ENCODE measurements at places on chromosomes 7 and 10. TPM values are rescaled to one million over a fixed set of nuclear protein-coding genes. Genes with fewer than 3 reads are reported as not detected.

DNA sequence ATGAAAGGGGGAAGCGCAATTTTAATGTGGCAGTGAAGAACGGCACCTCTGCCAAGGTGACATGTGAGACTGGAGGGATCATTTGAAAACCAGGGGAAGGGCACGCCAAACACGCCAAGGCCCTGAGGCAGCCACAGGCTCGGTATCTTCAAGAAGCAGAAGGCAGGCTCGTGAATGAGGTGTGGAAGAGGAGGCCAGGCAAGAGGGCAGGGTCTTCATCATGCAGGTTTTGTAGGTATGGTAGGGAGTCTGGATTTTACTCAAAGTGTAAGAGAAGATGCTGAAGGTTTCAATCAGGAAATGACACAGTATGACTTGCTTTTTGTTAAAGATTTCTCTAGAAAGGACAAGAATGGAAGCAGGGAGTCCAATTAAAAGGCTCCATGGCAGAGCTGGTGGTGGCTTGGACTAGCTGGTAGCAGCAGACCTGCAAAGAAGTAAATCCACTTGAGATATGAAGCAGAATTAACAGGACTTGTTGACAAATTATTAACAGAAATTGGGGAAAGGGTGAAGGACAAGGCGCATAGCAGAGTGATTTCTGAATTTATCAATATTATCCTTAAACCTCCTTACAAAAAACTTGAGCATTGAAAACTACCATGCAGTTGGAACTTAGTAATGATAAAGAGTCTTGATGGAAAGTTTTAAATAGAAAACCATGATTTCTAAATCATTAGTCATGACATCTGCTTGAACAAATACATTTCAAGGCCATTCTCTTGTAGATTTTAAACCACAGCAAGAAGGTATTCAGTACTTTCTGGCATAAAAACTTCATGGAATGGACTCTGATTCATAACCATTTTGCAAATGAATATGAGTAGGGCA is 70.4 kb downstream of the COA1 start:
- no peak for DNase-seq

GRCh38 chr10:95428701-95429100 is 132.5 kb downstream of the SORBS1 start:
- DNase-seq: no peak

- DNase-seq: no peak
Measured at GRCh38 chr10:24465124-24465874, 256.4 kb downstream of the KIAA1217 start.

The NAT16 gene
- total RNA-seq: not detected

The SLC16A12 gene
- 3.1 TPM for total RNA-seq

DNA sequence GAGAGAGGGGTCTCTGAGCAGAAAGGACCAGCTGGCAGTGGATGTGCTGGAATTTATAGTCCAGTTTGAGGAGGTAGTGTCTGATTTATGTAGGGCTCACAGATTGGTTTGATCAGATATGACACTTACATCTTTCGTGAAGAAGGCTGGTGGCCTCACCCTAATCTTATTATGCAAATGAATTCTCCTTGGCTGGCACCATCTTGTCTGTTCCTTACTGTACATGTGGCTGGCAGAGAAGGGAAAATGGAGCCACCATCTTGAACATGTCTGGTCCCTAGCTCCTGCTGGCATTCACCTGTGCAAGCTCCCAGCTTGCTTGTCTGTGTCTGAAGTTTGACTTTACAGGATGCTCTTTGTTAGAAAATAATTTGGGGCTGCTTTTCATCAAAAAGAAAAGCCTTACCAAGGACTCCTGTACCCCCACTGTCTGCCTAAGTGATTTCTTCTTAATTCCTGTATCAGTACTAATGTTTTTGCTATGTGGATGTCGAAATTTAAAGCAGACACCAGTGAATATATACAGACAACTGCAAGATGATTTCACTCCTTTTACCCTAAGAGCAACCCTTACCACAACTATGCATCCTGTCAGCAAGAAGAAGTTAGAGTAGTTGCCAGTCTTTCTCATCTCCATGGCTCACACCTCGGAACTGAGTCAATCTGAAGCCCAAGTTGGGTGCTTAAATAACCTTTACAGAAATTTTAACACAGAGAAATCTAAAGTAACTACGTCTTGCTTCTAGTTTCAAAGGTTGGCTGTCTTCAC is 322.0 kb upstream of the SEMA3D start:
- DNase-seq: no peak

GRCh38 chr10:86075512-86075911 is 291.1 kb downstream of the GRID1 start:
- DNase-seq: no peak
